LNCaP clone FGC (cell line): ENCODE measurements at places on chromosomes 1 and 21.
A peak's percentile ranks its signal among the peaks of the same experiment; 100 is the strongest.

DNA sequence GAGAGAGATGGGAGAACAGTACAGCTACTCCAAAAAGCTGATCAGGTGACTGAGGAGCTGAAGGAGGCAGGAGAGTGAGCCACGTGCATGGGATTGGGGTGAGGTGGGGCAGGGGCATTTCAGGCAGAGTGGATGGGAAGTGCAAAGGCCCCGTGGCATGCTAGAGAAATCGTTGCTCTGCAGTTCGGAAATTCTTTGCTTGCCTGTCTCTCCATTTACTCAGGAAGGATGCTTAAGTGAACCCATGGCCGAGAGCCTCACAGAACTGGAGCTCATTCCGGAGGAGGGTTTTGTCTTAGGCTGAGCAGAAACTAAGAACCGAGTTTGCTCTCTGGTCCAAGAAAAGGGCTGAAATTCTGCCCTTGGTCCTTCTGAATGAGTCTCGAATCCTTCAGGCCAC, 139.8 kb upstream of the TMEM51 start:
- no peak for DNase-seq

GRCh38 chr21:37045556-37045955, 27.3 kb downstream of the PIGP start:
- DNase-seq, result no peak

GRCh38 chr1:189349607-189350006, 1128.1 kb downstream of the BRINP3 start:
- DNase-seq, result no peak

- DNase-seq, result no peak
Measured at GRCh38 chr1:53685272-53686051, 53.5 kb downstream of the GLIS1 start.

GRCh38 chr1:22579541-22580155, 16.4 kb downstream of the EPHA8 start:
- DNase-seq, result no peak

GRCh38 chr1:116408803-116409720, 36.0 kb downstream of the ATP1A1 start:
- DNase-seq, result no peak

- DNase-seq, result peak; percentile 34
Measured at GRCh38 chr1:15178571-15179484, 25.3 kb downstream of the TMEM51 start.

GRCh38 chr21:31961027-31961426, 88.2 kb downstream of the HUNK start:
- no peak for DNase-seq

GRCh38 chr1:2477791-2478499, 1.9 kb downstream of the PLCH2 start:
- no peak for DNase-seq

DNA sequence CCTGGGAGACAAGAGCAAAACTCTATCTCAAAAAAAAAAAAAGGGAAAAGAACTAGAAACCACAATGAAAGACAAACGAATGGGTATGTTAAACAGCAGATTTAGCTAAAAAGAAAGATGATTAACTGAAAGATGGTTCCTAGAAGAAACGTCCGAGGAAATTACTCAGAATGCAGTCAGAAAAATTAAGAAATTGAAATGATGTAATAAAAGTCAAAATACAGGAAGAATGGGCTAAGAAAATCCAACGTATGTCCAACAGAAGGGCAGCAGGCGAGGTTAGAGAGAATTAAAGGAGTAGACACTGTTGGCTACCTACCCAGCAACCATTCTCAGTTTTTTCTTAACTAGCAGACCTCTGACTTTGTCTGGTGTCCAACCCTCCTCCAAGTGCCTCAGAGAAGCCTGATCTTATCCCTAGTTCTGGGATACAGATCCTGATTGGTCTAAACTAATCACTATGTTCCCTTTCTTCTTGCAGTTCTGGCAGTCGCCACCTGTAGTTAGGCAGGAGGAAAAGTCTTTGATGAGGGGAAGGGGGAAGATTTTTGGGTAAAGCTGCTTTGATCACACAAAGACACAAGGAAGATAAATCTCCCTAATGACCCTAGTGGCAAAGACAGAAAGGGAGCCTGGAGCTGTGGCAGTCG, 25.7 kb downstream of the GPR161 start:
- no peak for DNase-seq
